ENCODE measurements at places on chromosomes 6 and 20.

DNA sequence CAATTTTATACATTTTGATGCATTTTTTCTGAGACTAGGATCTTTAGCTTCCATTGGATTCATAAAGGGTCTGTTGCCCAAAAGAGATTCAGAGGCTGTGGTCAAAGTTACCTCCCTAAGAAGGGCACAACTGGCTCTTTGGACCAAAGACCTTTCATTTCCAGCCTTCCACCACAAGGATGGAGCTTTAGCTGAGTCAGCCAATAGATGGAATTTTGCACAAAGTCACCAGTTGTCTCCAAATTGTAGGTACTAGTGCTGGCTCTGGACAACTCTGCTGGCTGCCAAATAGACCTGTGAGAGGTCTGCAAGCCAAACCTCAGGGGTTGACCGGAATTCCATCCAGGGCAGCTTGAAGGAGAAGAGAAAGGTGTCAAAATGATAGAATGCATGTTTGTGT lies 555 bp downstream of the BPIFA1 start:
- no peak for DNase-seq

GRCh38 chr20:51470907-51471411 lies 71.6 kb downstream of the NFATC2 start:
- DNase-seq = peak; percentile 22

GRCh38 chr6:27321370-27321769 lies 9.3 kb upstream of the POM121L2 start:
- no peak for DNase-seq

DNA sequence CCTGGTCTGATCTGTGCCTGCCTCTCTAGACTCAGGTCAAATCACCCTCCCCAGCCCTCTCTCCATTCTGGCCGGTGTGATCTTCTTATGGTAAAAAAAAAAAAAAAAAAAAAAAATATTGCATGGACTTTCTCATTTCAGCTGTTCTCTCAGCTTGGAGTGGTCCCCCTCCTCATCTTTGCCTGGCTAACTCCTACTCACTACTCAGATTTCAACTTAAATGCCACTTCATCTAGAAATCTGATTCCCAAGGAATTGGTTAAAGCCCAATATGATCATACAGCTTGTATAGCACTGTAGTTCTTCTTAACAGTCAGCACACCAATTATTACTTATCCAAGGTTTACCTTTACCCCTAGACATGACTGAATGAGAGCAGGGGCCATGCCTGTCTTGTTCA lies 105.9 kb upstream of the CARMIL1 start:
- no peak for DNase-seq

DNA sequence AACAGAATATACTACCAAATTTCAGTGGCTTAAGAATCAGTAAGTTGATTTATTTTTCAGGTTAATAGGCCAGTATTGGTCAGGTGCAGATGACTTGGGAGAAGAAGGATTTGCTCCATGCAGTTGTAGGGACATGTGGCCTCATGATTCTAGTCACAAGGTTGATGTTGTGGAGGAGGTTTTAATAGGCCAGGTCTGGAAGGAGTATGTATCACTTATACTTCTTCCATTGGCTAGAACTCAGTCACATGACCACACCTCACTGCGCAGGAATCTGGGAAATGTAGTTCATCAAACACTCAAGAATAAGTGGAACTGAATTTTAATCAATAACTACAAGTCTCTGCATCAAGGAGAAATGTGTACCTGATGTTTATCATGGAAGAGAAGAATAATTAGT lies 281.5 kb upstream of the QKI start:
- DNase-seq = no peak

DNA sequence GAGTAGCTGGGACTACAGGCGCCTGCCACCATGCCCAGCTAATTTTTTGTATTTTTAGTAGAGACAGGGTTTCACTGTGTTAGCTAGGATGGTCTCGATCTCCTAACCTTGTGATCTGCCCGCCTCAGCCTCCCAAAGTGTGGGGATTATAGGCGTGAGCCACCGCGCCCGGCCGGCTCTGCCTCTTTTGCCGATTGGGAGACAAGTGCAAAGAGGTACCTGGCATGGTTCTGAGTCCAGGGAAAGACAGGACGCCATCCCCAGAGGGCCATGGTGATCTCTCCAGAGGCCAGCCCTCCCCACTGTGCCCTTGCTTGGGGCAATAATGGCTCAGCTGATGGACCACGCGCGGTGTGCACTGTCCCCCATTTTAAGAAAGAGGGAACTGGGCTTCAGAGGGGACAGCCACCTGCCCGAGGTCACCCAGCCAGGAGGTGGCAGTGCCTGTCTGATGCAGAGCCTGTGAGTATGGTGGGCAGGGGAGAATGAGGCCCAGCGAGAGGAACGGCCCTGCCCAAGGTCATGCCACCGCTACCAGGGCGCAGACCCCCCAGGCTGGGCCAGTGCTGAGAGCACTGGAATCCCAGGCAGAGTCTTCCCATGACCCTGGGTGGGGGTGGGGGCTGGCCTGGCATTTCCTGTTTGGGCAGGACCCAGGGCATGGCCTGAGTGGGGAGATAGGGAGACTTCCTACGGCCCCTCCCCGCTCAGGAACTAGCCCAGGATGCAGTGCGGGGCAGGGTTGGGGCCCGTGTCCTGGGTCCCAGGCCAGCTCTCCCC lies 61.0 kb downstream of the SNAI1 start:
- DNase-seq = no peak

- DNase-seq = no peak
These were observed 472 bp upstream of the PAQR8 start for GRCh38 chr6:52361414-52361944.

- no peak for DNase-seq
These were observed 4.2 kb upstream of the EPHA7 start for GRCh38 chr6:93423542-93423941.

DNA sequence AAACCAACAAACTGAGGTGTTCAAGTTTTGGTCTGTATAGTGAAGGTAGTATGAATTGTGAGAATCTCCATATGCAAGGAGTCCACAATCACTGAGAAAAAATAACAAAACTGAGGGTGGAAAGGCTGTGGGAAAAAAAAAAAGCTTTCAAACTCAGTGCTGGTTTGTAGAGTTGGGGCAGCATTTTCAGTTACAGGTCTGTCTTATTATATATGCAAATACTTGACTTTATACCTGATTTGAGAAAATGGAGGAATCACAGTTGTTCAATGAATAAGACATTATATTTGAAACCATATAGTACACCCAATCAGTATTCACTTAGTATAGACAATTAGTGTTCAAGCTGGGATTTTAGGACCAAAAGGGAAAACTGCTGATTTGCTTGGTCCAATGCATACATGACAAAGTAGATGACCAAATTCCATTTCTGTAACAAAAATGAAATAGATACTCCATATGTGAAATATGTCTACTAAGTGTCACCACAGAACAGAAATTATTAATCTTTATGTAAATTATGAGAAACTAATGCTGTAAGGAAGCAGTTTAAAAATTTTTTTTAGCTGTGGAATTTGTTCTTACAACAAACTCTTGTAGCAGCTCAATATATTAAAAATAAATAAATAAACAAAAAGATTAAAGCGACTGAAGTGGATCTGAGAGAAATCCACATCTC lies 187.7 kb downstream of the ASCC3 start:
- DNase-seq = no peak

DNA sequence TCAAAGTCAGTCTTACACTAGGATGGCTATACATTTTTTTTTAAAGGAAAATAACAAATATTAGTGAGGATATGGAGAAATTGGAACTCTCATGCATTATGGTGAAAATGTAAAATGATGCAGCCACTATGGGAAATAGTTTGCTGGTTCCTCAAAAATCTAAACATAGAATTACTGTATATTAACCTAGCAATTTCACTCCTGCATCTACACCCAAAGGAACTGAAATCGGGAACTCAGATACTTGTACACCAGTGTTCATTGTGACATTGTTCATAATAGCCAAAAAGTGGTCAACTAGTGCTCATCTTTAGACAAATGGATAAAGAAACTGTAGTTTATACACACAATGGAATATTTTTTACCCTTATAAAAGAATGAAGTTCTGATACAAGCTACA lies 110.7 kb downstream of the UTRN start:
- DNase-seq = no peak

DNA sequence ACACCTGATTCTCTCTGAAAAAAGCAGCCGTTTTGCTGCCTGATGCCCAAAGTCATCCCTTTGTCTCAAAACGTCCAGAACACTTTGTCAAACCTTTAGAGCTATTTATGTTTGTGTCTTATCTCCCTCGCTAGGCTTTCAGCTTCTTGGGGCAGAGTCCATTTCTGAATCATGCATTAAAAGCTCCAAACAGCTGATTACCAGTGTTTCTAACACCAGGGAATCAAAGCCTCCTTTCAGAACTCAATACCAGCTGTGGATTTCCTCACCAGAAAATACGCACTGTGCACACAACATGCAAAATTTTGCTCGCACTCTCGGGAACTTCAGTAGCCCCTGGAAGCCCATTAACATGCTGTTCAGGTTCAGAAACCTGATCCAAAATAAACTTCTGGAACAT lies 333.3 kb downstream of the HACE1 start:
- no peak for DNase-seq

- DNase-seq = no peak
These were observed 59.6 kb downstream of the MOXD1 start for GRCh38 chr6:132341646-132342045.

DNA sequence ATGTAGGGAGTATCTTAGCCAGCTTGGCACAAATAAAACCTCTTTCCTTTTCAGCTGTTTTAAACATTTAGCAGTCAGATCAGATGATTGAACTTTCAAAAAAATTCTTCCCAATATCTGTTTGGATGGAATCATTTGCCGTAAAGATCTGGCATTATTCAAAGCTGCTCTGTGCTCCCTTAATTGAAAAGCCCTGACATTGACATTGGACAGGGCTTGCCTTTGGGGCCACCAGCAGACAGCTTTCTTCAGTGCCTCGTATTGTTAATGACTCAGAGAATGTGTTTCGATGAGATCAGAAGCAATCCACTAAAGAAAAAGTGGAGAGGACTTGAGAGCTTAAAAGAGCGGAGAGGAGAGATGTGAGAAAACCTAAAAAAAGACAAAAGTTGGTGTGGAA lies 343.5 kb downstream of the NRN1 start:
- no peak for DNase-seq

DNA sequence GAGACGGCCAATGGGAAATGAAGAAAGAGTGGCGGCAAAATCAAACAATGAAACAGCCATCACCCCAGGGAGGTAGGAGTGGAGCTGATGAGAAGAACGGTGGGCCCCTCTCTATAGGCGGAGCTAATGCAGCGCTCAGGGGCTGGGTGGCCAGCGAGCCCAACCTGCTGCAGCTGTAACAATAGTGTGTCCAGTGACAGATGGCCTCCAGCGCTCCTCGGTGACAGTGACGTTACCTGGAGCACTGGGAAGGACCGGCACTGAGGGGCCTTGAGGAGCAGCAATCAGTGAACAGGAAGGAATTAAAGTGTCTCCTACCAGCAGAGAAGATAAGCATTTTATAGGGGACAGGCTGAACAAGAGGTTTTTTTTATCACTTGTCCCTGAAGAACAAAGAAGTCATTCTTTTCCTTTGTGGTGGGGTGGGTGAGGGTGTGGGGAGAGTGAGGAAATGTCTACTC lies 81.6 kb downstream of the FOXA2 start:
- no peak for DNase-seq

- no peak for DNase-seq
These were observed 119.3 kb downstream of the TULP4 start for GRCh38 chr6:158431560-158431959.

- DNase-seq = no peak
These were observed 166.0 kb downstream of the PREX1 start for GRCh38 chr20:48661575-48662455.

GRCh38 chr20:12237772-12238171 lies 320.1 kb downstream of the BTBD3 start:
- DNase-seq = no peak

- no peak for DNase-seq
These were observed 74.1 kb upstream of the HDDC2 start for GRCh38 chr6:125375821-125376220.

- DNase-seq = peak; percentile 51
These were observed 30.8 kb downstream of the SF3B5 start for GRCh38 chr6:144064402-144065212.

DNA sequence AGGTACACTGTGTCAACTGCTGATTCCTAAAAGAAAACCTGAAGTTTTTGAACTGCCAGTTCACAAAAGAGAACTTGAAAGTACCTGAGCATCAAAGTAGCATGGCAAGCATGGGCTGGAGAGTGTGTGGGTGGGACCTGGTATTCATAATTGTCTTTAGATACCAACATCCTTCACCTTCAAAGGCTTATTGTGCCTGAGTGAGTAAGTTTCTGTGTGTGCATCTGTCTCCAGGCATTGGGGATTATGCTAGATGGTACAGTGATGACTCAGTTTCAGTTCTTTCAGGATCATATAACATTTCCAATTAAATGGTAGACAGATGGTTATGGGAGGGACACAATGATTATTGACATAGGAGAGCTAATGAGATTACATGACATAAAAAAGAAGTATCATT lies 238.5 kb downstream of the ZFAND3 start:
- no peak for DNase-seq

DNA sequence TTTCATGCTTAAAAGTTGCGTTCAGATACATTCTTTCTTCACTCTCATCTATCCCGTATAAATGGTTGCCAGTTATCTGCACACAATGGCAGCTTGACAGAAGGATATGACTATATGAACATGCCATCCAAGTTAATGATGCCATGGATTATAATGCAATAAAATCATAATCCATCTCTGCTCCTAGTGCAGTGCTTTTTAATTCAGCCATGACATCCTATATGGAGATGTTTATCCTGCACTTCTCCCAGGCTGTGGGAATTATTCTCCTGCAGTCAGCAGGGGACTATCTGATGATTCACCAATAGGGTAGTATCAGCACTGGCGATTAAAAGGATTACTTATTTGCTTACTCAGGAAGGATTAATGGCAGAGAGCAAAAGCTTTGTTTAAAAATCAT lies 273.8 kb downstream of the SAMD5 start:
- DNase-seq = no peak

DNA sequence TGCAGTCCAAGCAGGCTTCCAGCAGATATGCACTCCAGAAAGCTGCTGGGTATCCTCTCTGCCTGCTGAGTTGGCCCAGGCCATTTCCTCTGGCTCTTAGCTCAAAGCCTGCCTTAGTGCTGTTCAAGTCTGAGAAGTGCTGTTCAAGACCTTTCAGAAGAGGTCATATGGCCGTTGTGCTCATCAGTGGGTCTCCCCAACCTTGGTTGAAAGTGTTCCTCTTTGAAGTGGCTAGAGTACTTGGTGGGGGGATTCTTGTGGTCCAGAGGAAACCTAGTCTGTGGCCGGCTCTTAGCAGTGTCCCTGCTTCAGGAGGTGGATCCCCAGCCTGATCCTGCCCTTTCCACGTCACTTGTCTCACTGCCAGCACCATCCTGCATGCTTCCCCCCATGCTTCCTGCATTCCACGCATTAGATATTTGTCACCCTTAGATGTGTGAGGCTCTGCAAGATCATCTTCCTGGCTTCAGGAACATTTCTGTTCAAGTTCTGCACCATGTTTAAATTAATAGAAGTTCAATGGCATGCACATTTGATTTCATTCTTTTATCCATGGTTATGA lies 105.0 kb downstream of the FIG4 start:
- no peak for DNase-seq

All from CD4-positive, alpha-beta T cell treated with Interleukin-4 for 1 hour (primary cell).